ENCODE measurements at places on chromosomes 2 and 18. TPM values are rescaled to one million over a fixed set of nuclear protein-coding genes. Genes with fewer than 3 reads are reported as not detected.

DNA sequence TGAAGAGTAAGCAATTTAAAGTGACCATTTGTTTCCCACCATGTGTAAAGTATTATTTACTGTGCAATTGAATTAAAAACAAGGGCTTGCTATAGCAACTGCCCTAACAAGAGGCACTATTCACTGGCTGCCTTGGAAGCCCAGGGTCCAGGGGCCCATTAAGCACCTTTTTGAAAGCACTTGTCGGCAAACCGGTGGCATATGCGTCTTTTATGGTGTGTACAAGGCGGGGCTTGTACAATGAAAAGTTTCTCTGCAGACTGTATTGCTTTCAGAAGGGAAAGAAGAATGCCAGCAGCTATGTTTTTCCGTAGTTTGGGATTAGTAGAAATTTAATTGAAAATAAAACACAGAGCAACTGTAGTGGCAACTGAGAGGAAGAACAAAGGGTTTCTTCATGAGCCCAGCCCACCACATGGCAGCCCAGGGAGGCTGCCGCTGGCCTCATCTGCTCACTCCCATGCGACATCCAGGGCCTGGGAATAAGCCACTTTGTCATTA lies 279.5 kb upstream of the PARD3B start:
- no peaks in the 10 kb centered on the region for H3K36me3 ChIP-seq
- no peak overlapping the region for H3K4me3 ChIP-seq
- no peaks in the 10 kb centered on the region for H3K27me3 ChIP-seq
- DNase-seq = no peak
- H3K27ac ChIP-seq = no peak overlapping the region

IFT172 gene
- total RNA-seq = 80.6 TPM

GRCh38 chr2:8636721-8637636 lies 44.9 kb upstream of the ID2 start:
- no peak overlapping the region for H3K4me3 ChIP-seq
- no peaks in the 10 kb centered on the region for H3K4me1 ChIP-seq
- no peak overlapping the region for H3K27ac ChIP-seq

DNA sequence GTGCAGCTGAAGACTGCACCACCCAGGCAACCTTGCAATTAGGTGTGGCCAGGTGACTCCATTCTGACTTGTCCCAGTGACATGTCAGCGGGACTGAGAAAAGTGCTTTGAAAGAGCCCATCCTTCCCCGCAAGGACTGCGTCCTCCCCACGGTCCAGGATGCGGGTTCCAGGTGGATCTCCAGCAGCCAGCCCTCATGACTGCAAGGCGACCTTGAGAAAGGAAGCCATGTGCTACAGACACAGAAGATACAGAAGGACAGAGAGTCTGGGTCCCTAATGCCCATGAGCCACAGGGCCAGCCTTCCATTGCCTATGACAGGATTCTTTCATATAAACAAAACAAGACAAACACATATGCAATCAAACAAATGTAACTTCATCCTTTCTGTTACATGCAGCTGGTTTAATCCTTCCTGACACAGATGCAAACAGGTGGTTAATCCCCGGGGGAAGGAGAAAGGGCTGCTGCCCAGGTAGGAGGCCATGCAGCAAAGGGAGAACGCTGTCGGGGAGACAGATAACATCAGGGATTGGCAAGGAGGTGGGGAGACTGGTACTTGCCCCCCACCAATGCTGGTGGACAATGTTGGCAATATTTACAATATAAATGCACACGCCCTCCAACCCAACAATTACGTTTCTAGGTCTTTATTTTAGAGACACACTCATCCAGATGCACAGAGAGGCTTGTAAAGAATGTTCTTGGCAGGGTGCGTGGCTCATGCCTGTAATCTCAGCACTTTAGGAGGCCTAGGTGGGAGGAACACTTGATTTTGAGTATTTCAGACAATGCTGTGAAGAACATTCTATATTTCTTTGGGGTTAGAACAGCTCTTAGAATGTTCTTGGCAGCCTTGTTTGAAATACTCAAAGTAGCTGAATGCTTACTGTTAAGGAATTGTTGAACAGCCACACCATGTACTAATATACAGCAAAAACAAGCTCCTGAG lies 64.8 kb downstream of the NCAPH start:
- no peak overlapping the region for H3K4me3 ChIP-seq
- no peaks in the 10 kb centered on the region for H3K36me3 ChIP-seq
- H3K4me1 ChIP-seq = peaks cover 28% of the 10 kb centered on the region
- H3K27me3 ChIP-seq = no peaks in the 10 kb centered on the region
- no peak overlapping the region for H3K27ac ChIP-seq

- no peaks in the 10 kb centered on the region for H3K4me1 ChIP-seq
- no peak overlapping the region for H3K27ac ChIP-seq
- H3K27me3 ChIP-seq = no peaks in the 10 kb centered on the region
- DNase-seq = no peak
- H3K4me3 ChIP-seq = no peak overlapping the region
Observed at GRCh38 chr2:215410932-215411285, 25.0 kb downstream of the FN1 start.

- peaks cover 5% of the 10 kb centered on the region for H3K36me3 ChIP-seq
- no peaks in the 10 kb centered on the region for H3K27me3 ChIP-seq
- no peak for DNase-seq
- no peak overlapping the region for H3K4me3 ChIP-seq
- no peak overlapping the region for H3K27ac ChIP-seq
Observed at GRCh38 chr2:121502781-121503180, 27.9 kb upstream of the RNU4ATAC start.

- H3K27ac ChIP-seq = no peak overlapping the region
- H3K4me3 ChIP-seq = no peak overlapping the region
- H3K36me3 ChIP-seq = no peaks in the 10 kb centered on the region
Observed at GRCh38 chr2:221235941-221236340, 336.2 kb downstream of the EPHA4 start.

GRCh38 chr2:174716785-174717184 lies 47.5 kb downstream of the CHRNA1 start:
- no peak for DNase-seq
- H3K27ac ChIP-seq = no peak overlapping the region
- H3K27me3 ChIP-seq = no peaks in the 10 kb centered on the region

TXNDC2 gene
- total RNA-seq = not detected

TXNL4A gene
- 32.8 TPM for total RNA-seq

- H3K27ac ChIP-seq = no peak overlapping the region
- H3K4me1 ChIP-seq = peaks cover 7% of the 10 kb centered on the region
- no peaks in the 10 kb centered on the region for H3K36me3 ChIP-seq
- no peak for DNase-seq
Observed at GRCh38 chr2:181886192-181886591, 5.3 kb upstream of the ITPRID2 start.

DNA sequence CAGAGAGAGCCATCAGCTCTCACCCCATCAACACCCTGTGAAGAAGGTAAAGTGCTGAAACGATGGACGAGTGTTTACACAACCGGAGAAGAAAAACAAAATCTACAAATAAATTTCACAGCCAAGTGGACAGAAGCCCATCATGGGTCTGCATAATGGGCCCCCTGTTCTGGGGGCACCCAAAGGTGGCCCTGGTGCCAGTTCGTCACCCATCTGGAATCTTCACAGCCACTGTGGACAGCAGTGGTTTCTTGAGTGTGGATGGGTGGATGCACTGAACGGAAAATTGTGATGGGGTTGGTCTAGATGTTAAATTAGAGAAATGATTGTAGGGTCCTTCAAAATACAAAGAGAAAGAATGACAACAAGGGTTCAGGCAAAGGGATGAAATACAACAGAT lies 38.8 kb downstream of the ANKMY1 start:
- H3K4me3 ChIP-seq = no peak overlapping the region
- H3K27ac ChIP-seq = no peak overlapping the region
- no peak for DNase-seq
- no peaks in the 10 kb centered on the region for H3K27me3 ChIP-seq
- H3K36me3 ChIP-seq = peaks cover 8% of the 10 kb centered on the region

PCGF1 gene
- 31.2 TPM for total RNA-seq

DNA sequence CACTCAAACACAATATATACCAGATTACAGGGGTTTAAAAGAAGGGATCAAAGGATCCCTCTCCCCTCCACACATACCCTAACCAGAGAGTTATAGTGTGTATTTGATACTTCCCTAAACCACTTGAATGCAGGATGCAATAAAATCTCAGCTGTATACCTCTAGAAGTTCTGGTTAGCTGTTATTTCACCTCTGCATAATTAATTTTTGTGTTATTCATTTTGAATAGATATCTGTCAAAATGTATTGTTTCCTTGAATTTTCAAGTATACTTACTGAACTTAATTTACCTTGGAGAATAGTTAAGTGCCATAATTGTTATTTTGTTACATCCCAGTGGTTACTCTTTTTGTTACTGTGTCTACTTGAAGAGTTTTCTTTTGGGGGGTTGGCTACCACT lies 34.5 kb downstream of the DDX1 start:
- no peak for DNase-seq
- H3K4me3 ChIP-seq = no peak overlapping the region
- no peak overlapping the region for H3K27ac ChIP-seq
- no peaks in the 10 kb centered on the region for H3K27me3 ChIP-seq

STARD7 gene
- 94.3 TPM for total RNA-seq

- peak overlapping the region; percentile 96 for H3K27ac ChIP-seq
- peaks cover 14% of the 10 kb centered on the region for H3K36me3 ChIP-seq
- DNase-seq = no peak
- no peaks in the 10 kb centered on the region for H3K27me3 ChIP-seq
- peaks cover 78% of the 10 kb centered on the region for H3K4me1 ChIP-seq
Observed at GRCh38 chr2:219251656-219252055, 1.4 kb upstream of the TUBA4B start.

GATA6 gene
- 29.7 TPM for total RNA-seq

GRCh38 chr2:216911886-216912285 lies 52.0 kb upstream of the TNP1 start:
- no peaks in the 10 kb centered on the region for H3K36me3 ChIP-seq
- no peak for DNase-seq
- no peak overlapping the region for H3K27ac ChIP-seq
- H3K4me3 ChIP-seq = no peak overlapping the region
- H3K4me1 ChIP-seq = no peaks in the 10 kb centered on the region
- no peaks in the 10 kb centered on the region for H3K27me3 ChIP-seq

GNLY gene
- total RNA-seq = 24.7 TPM

GRCh38 chr2:128622371-128622770 lies 303.7 kb upstream of the HS6ST1 start:
- H3K27me3 ChIP-seq = no peaks in the 10 kb centered on the region
- H3K4me3 ChIP-seq = no peak overlapping the region
- H3K27ac ChIP-seq = no peak overlapping the region
- DNase-seq = no peak
- no peaks in the 10 kb centered on the region for H3K4me1 ChIP-seq

GCKR gene
- total RNA-seq = not detected

- peak overlapping the region; percentile 87 for H3K4me3 ChIP-seq
- H3K27me3 ChIP-seq = no peaks in the 10 kb centered on the region
- DNase-seq = no peak
- H3K36me3 ChIP-seq = no peaks in the 10 kb centered on the region
Observed at GRCh38 chr2:202378001-202378400, 1.9 kb downstream of the BMPR2 start.

DNA sequence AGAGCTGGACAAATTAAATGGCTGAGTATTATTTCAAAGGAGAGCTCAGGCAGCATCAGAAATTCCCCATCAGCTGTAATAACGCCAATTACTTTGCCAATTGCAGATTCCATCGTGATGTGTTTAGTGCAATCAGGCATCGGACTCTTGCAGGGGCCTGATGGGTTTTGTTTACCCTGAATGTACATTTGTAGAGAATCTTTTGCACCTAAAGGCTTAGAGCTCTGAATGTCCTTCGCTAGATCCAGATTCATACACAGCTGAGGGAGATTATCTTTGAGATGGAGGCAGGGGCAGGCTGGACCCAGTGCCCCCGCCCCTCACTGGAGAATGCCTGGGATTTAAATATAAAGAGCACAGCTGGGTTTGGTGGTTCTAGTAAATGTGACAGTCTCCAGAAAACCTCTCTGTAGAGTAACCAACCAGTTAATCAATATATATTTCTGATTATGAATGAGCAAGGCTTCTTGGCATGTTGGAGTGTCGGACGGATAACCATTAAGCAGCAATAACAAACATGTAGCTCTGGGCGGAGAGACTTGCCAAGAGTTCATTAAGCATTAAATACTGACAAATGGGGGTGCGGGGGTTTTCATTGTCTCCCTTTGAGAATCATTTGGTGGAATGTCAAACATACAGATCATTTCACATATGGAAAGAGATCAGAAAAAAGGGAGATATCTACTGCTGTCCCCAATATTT lies 200.9 kb downstream of the SETBP1 start:
- no peak overlapping the region for H3K4me3 ChIP-seq
- no peaks in the 10 kb centered on the region for H3K36me3 ChIP-seq
- no peak for DNase-seq
- no peaks in the 10 kb centered on the region for H3K27me3 ChIP-seq
- no peak overlapping the region for H3K27ac ChIP-seq

MCFD2 gene
- 82.3 TPM for total RNA-seq

GRCh38 chr2:41483226-41483625 lies 564.6 kb upstream of the PKDCC start:
- H3K4me1 ChIP-seq = no peaks in the 10 kb centered on the region
- H3K36me3 ChIP-seq = no peaks in the 10 kb centered on the region
- no peak overlapping the region for H3K27ac ChIP-seq

- H3K4me3 ChIP-seq = no peak overlapping the region
- DNase-seq = no peak
- H3K27me3 ChIP-seq = no peaks in the 10 kb centered on the region
- no peaks in the 10 kb centered on the region for H3K4me1 ChIP-seq
- H3K27ac ChIP-seq = no peak overlapping the region
Observed at GRCh38 chr2:140086964-140087363, 1306.8 kb upstream of the NXPH2 start.

DNA sequence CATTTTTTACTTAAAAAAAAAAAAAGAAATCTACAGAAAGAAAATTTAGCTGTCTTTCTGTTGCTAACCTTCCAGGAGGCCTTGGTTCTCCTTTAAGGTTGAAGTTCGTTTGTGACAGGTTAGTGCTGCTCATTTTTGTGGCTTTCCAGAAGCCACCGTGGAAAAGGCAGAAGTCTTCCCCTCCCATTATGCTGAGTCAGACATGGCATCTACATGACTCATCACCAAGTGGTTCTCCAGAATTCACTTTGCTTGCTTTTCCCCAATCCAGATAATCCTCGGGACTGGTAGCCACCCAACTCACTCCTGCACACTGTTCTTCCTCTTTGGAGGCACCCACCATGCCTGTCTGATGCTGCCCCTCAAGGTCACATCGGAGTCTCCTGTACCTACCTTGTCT lies 228.7 kb downstream of the PIK3C3 start:
- DNase-seq = no peak
- no peaks in the 10 kb centered on the region for H3K36me3 ChIP-seq
- H3K4me3 ChIP-seq = no peak overlapping the region
- no peaks in the 10 kb centered on the region for H3K27me3 ChIP-seq
- no peaks in the 10 kb centered on the region for H3K4me1 ChIP-seq

GRCh38 chr2:98445177-98445682 lies 572 bp downstream of the INPP4A start:
- H3K36me3 ChIP-seq = no peaks in the 10 kb centered on the region
- H3K27ac ChIP-seq = peak overlapping the region; percentile 71
- H3K4me3 ChIP-seq = peak overlapping the region; percentile 71
- H3K27me3 ChIP-seq = no peaks in the 10 kb centered on the region

ZNF385B gene
- 22.1 TPM for total RNA-seq
